Hematopoietic multipotent progenitor cell (in vitro differentiated cells): ENCODE measurements at places on chromosomes 2 and 18.
A peak's percentile ranks its signal among the peaks of the same experiment; 100 is the strongest.

DNA sequence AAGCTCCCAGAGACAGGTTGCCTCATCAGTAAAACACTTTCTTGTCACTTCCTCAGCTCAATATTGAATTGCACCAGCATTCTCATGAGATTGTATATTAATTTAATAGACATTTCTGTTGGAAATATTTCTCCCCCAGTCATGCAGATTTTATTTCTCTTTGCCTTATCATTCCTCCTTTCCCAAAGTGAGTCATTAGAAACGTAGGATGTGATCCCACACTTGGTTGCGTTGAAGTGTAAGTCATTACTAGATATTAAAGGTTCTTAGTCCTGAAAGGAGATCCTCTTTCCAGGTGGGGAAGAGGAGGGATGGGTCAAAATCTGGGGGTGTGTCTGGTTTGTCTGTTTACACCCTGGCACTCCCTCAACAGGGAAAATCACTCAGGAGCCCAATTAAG lies 438.2 kb downstream of the SLC4A3 start:
- no peak for DNase-seq

DNA sequence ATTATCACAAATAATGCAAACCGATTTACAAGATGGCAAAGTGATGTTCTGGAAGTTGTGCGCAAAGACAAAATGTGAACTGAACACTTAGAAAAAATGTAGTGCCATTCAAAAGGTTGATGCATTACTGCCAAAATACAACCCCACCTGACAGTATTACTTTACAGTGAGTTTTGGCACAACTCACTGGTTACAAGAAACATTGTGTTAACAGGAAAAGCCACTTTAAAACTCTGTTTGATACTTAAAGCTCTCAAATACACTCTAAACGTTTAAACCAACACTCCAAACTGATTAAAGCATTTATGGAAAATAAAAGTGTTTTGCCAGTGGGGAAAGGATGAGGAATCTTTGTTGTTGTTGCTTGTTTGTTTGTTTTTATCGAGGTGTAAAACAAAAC lies 173.4 kb upstream of the SATB2 start:
- DNase-seq, result no peak

DNA sequence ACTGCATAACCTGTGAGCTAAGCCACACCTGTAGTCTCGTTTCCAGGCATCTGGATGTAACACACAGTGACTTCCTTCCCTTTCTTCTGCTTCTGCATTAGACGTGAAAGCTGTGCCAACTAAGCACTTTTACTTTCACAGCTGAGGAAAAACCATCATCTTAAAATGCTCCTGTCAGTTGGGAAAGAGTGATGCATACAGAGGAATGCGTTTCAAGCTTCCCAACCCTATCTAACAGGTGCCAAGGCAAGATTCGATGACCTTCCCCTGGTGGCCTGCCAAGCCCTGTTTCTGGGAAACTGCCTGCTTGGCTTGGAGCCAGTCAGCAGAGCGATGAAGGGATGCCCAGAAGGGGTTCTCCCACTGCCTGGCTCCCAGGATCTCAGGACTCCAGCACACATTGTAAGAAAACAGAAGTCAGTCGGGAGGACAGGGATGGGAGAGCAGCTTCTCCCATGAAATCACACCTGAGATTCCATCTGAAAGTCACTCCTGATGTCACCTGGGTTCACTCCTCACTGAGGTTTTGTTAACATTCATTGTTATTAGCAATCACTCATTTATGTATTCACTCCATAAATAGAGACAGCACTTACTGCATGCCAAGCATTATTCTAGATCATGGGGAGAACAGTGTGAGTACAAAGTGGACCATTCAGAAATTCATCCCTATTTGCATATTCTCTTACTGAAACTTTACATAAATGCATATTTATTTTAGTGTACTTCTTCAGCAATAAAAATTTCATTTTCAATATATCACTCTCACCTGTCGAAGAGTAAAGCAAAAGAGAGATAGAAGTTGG lies 64.1 kb downstream of the DTNA start:
- DNase-seq, result peak; percentile 22

DNA sequence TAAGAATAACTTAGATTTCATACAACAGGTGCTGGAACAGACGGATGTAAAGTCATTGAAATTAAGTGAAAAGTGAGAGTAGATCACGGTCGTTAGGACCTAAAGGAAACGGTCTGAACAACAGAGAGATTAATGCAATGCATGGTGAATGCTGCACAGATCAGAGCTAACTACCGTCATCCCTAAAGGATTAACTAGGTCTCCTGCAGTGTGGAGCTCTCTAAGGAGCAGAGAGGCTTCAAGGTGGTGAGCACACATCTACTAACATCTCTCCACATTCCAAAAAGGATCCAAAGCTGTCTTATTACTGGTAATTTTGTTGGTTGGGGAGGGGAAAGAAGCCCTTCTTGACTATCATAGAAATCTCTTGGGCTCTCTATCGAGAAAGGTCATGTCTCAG lies 75.3 kb downstream of the CABYR start:
- no peak for DNase-seq
